Activated naive CD4-positive, alpha-beta T cell (primary cell): ENCODE measurements at places on chromosomes 3 and 15.

- DNase-seq, result no peak
These were observed 69.2 kb downstream of the RASA2 start for GRCh38 chr3:141556034-141556433.

GRCh38 chr3:87509401-87509800, 233.0 kb upstream of the POU1F1 start:
- DNase-seq, result no peak

- DNase-seq, result no peak
These were observed 1.1 kb downstream of the PLXND1 start for GRCh38 chr3:129605203-129605921.

- no peak for DNase-seq
These were observed 529.7 kb downstream of the EDEM1 start for GRCh38 chr3:5717254-5717653.

- no peak for DNase-seq
These were observed 384.7 kb downstream of the EDEM1 start for GRCh38 chr3:5572168-5572567.

- no peak for DNase-seq
These were observed 73.4 kb downstream of the CRYBG3 start for GRCh38 chr3:97895216-97895615.

GRCh38 chr15:70036585-70037291, 61.0 kb downstream of the TLE3 start:
- no peak for DNase-seq

DNA sequence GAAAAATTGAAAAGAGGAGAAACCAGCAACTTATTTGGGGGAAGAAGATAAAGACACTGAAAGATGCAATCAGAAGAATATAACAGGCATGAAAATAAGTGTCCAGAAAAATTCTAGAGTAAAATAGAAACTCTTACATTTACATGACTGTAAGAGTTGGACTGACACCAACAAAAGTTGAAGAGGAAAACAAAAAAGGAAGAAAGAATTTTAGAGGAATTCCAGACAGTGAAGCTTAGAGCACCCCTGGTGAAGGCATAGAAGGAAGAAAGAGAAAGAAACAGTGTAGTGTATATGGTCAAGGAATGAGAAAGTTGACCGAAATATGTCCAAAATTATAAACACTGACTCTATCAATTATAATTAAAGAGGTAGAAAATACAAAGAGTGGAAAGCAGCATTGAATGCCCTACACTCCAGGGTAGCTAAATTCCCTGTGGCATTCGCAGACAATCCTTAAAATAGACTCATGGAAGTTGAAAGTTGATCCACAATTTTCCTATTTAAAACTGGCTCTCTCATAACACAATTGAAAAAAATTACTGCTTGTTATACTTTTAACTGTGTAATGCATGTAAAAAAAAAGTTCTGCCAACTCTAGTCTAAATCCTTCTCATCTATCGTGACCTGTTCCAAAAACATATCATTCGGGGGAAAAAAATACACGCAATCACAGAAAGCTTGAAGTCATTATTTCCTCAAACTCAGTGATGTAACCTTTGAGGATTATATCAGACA, 102.6 kb upstream of the ABI3BP start:
- DNase-seq, result no peak

GRCh38 chr15:39313881-39314280, 267.0 kb upstream of the THBS1 start:
- no peak for DNase-seq

DNA sequence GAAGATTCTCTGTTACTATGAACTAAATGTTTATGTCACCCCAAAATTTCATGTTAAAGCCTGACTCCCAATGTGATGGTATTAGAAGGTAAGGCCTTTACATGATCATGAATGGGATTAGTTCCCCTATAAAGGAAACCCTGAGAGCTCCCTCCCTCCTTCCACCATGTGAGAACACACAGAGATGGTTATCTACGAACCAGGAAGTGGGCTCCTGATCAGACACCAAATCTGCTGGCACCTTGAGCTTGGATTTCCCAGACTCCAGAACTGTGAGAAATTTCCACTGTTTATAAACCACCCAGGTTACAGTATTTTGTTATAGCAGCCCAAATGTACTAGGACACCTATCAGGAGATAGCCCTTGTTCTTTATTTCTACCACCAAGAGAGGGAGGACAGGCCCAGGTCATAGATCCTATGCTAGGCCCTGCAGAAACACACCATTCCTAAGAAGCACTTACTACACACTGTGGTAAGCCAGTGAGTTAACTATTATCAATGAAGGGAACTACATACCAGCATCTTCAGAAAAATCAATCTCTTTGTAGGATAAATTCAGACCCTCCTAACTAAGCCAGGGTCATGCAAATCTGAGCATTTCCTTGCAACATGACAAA, 59.0 kb downstream of the PRKAR2A start:
- no peak for DNase-seq

DNA sequence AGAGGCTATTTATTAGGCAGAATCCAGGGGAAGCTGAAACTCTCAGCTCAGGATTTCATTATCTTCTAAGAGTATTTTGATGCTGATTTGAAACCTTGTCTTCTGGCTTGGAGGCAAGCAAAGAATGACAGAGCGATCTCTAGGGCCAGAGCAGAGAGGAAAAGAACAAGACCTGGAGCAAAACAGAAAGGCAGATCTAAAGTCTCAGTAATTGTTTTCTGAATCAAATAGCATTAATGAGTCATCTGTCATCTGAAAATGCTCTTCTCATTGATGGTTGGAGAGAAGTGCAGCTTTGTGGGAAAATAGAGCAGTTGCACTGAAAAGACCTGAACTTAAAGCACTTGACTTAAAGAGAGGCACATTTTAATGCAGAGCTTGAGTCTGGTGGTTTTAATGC, 385.9 kb downstream of the RAP2B start:
- no peak for DNase-seq

DNA sequence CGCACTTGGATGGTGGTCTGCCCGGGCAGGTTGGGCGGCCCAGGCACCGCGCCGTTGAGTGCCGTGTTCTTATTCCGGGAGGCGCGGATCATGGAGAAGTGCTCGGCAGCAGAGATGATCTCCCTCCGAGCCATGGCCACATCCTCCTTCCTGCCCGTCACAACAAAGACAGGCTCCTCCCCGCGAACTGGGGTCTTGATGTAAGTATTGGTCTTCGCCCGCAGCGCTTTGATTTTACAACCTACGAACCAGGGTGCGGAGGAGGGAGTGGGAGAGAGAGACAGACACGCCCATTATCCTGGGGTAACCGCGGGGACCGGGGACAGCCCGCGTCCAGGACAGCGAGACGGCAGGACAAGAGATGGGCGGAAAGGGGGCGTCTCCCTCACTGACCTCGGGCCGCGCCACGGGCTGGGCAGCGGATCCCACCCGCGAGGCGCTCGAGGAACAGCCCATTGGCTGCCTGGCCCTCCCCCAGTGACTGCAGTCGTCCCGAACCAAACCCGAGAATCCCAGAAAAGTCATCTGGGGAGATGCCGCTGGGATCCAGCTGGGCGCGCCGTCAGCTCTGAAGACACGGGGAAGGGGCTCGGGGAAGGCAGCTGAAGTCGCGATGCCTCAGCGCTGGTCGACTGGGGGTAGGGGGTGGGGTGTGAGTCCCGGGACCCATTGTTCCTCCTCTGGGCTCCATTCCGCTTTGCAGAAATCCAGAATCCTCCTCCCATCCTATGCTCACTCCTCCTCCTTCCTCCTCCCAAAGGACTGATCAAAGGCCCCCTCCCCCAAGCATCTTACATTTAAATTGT, 1.2 kb downstream of the MEX3B start:
- DNase-seq, result peak; percentile 33

GRCh38 chr3:124221422-124221821, 229.5 kb upstream of the ROPN1 start:
- DNase-seq, result no peak

GRCh38 chr3:1082108-1082507, 10.7 kb upstream of the CNTN6 start:
- DNase-seq, result no peak

- no peak for DNase-seq
These were observed 25.9 kb downstream of the CEMIP start for GRCh38 chr15:80804970-80805495.

GRCh38 chr3:127238602-127239001, 45.7 kb downstream of the PRR23E start:
- no peak for DNase-seq

- DNase-seq, result no peak
These were observed 57.5 kb upstream of the KLF13 start for GRCh38 chr15:31268911-31269784.

GRCh38 chr3:27589795-27590194, 105.6 kb upstream of the SLC4A7 start:
- DNase-seq, result no peak

DNA sequence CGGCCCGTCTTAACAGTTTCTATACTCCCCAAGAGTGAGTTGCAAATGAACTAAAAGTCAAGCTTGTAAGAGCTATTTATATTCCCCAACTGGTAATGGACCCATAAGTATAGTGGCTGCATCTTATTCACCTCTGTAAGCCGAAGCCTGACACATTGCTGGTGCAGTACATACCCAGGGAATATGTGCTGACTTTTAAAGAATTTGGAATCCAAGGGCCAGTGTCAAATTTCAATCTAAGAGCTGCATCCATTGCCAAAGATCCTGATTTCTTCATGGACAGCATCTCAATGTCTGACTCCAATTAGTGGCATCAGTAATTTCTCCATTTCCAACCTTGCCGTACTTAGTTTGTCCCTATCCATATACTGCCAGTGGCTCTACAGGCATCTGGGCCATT, 42.0 kb downstream of the FRMD4B start:
- DNase-seq, result no peak

DNA sequence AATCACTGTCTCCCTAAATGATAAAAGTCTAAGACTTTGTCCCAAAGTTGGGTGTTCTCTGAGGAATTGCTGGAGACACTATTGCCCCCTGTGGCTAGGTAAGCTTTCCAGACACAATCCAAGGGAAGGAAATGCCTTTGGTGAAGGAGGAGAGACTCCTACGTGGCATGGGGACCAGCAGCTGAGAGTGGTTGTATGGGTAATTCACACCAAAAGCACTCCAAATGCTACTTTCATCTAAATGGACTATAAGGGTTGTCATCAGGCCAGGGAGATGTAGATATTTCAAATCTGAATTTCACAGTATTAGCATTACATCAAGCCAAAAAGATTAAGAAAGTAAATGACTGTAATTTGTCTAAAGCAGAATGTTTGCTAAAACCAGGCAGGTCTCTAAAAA, 400.8 kb upstream of the THBS1 start:
- DNase-seq, result no peak

DNA sequence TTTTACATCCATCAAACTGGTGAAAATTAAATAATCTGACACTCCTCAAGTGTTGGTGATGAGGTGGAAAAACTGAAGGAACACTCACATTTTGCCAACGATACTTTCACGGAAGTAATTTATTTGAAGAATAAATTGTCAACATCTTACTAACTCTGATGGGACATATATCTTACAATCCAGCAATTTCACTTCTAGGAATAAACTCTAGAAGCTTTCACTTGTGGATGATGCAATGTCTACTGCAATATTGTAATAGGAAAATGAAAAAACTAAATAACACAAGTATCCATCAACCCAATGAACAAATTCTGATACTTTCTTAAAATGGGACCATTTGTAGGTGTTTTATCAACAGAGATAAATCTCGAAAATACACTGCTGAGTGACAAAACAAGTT, 16.2 kb upstream of the LIPC start:
- no peak for DNase-seq

- DNase-seq, result no peak
These were observed 85.4 kb downstream of the TNIK start for GRCh38 chr3:171374661-171375285.

GRCh38 chr3:122104515-122105194, 49.5 kb downstream of the CD86 start:
- DNase-seq, result no peak

DNA sequence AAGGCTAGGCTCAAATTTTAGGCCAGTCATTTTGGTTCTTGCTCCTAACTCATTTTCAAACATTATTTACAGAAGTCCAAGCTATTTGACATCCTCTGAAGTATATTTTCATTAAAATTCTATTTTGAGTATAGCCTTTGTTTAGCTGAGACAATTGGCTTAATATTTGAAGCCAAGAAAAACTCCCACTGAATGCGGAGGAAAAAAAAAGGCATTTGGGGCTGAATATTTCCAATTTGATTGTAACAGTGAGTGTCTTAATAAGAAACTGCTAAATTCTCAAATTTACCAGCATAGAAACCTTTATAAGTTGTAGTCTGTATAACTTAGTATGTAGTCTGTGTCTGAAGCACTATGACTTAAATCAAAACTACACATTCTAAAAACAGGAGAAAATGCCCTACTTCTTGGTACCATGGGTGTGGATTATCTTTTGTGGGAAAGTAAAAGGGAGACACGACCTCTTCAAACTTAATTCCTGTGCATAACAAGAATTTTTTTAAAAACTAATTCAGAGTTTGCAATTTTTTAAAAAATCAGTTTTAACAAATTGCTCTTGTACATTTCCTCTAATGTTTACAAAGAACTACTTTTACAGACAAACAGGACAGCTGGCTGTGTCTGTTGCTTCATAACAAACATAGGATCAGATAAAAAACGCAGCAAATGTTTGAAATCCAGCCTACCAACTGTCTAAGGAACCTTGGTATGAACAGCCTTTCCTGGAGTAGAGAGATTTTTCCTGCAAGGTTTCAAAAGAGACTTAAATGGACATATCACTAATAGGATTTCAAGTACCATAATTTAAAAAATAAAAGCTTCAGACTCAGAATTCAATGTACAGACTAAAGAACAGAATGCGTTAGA, 52.7 kb upstream of the LMOD3 start:
- no peak for DNase-seq

DNA sequence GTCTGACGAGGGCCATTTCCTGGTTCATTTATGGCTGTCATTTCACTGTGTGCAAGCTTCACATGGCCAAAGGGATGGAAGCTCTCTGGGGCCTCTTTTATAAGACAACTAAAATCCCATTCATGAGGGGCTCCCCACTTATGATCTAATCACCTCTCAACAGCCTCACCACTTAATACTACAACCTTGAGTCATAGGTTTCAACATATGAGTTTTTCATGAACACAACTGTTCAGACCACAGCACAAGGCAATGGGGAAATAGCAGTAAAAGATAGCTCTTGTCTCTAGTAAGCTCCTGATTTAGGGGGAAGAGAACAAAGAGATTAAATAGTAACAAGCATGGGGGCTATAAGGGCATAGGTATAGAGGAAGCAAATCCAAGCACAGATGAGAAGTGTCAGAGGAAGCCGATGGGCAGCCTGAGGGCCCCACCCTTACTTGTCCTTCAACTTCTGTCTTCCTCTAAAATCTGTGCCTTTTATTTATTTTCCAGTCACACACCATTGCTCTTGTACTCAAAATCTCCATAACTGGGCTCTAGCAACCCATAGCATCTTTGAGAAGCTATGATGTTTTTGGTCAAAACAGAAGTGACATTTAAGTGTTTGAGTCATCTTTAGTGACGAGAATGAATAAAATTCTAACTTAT, 329.1 kb downstream of the UNC13C start:
- DNase-seq, result no peak

DNA sequence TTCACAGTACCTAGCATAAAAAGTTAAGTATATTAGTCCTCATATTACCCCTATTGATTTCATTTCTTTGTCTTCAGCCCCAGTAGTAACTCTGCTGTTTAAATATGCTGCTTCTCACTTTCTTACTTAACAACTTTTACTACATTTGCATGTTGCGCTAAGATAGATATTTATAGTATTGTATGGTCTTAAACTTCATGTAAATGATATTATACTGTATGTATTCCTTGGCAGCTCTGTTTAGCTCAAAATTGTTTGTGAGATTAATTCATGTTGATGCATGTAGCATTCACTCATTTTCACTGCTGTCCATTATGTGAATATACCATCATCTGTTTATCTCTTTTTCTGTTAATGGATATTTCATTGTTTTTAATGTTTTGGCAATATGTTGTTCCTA, 64.4 kb downstream of the PPM1L start:
- no peak for DNase-seq

GRCh38 chr15:85504749-85505676, 124.6 kb downstream of the AKAP13 start:
- no peak for DNase-seq
